ENCODE measurements at places on chromosomes 6 and 20.

- no peak for DNase-seq
Measured at GRCh38 chr6:126170978-126171382, 168.9 kb upstream of the CENPW start.

DNA sequence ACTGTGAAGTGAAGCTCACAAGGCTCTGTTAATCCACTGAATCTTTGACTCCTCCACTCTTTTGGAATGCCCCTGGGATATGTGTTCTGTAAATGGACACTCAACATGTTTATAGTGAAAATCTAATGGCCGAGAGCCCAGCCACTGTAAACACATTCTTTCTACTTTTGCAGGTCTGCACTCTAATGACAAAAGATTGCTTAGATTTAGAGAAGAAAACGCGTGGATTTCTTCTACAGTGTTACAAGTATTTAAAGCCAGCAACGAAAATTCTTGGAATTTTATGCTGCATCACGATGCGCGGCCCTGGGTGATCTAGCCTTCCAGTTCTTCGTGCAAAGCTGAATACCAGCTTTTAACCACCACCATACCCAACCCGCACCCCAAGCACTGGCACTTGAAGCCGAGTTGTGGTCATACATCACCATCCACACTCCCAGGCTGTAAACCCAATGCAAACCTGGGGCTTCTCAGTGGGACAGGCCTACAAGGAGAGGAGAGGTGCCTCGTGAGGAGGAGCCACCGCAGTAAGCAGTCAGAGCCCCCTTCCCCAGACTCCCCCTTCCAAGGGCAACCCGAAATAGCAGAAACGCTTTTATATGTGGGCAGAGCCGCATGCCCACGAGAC lies 3.7 kb upstream of the FOXO3 start:
- DNase-seq: no peak

DNA sequence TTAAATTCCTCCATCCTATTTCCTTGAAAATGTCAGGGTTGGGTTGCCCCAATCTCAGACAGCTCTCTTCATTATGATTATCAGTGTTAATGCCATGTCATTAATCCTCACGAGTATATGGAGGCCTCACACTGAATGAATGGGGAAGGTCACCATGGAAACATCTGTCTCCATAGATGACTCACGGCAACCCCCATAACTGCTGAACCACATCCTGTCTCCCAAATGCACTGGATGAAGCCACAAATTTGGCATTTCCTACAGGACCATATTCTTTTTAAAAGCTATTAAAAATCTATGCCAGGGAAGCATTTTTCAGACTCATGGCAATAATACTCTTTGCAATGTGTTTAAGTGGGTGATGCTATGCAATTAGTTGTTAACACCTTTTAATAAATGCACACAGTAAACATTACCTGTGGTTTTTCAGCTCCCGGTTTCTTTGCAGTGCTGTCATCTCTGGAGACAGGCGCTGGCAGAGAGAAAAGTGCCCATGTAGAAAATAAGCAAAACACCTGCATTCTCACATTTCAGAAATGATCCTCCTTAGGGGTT lies 80.1 kb upstream of the PTPRK start:
- no peak for DNase-seq

- no peak for DNase-seq
Measured at GRCh38 chr6:1704711-1705110, 95.0 kb downstream of the FOXC1 start.

Measured in stimulated activated CD8-positive, alpha-beta memory T cell treated with anti-CD3 and anti-CD28 coated beads, Interleukin-4, amount 100 ng/mL, for 4 hours (primary cell).